ENCODE measurements at places on chromosomes 3 and 15. TPM values are rescaled to one million over a fixed set of nuclear protein-coding genes. Genes with fewer than 3 reads are reported as not detected.

The SPESP1 gene
- not detected for total RNA-seq

The MTHFS gene
- total RNA-seq = 23.3 TPM

DNA sequence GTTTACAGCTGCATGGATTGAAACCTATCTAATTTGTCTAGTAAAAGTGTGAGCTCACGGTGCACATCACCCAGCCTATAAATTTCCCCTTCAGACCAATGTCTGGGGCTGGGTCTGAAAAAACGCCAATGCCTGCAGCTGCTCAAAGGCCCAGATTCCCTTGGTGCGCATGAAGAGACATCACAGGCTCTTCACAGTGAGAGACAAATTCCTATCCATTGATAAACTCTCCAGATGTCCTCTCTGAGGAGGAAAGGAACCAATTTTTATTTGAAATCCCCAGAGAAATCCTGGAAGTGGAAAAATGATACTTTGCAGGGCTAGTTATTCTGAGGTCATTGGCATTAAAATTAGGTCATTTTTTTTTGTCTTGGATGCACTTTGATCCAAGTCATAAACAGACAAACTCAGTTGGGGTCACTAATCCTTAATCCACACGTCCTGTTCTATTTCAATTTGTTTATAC, 360.5 kb downstream of the EPHA3 start:
- DNase-seq = no peak

GRCh38 chr3:181725131-181725731, 13.5 kb downstream of the SOX2 start:
- no peak for DNase-seq

DNA sequence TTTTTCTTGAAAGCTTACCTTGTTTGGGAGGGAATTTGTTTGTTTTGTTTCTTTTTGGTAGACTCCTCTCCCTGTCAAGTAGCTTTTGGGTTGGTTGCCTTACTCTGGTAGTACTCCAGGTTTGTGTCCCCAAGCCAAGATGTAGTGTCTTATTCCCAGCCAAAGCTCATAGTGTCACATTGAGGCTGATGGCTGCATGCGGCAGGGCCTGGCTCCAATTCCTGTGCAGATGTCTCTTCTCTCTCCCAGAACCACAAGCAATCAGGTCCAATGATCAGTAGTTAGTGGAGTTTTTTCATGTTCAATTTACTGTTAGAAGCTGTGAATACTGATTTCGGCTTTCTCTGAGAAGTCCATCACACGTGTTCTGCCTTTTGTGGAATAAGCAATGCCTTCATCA, 221.1 kb upstream of the THBS1 start:
- no peak for DNase-seq
